Activated naive CD8-positive, alpha-beta T cell treated with anti-CD3 and anti-CD28 coated beads, Interleukin-2, amount 50 U/mL, for 16 hours (primary cell): ENCODE measurements at places on chromosomes 13 and 19.

GRCh38 chr13:80336370-80336769 lies 4.6 kb downstream of the SPRY2 start:
- no peak for DNase-seq

- no peak for DNase-seq
Measured at GRCh38 chr13:21486322-21486721, 27.2 kb upstream of the ZDHHC20 start.

- no peak for DNase-seq
Measured at GRCh38 chr13:109610517-109610916, 175.9 kb downstream of the IRS2 start.

DNA sequence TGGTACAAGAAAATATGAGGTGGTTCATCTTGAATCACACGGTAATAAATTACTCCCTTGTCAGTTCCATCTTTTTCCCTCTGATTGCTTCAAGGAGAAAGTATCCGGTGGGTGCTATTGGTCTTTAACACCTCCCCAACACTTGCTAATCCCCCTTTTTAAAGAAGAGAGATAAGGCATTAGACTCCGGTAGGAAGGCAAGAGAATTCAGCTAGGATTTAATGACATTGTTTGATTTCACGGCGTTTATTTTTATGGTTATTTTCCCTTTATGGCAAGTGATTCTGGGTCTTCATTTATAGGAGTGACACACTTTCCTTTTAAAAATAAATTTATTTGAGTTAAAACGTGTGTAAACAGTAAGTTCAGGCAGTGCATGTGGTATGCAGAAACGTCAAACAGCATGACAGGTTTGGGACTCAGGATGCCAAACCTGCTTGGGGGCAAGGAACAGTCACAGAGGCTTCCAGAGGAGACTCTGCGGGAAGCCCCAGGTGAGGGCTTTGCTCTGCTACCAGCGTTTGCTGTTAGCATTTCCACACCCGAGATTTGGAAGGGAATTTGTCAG lies 36.5 kb downstream of the TSHZ3 start:
- DNase-seq, result no peak

- DNase-seq, result no peak
Measured at GRCh38 chr13:100541897-100542825, 46.4 kb downstream of the GGACT start.

DNA sequence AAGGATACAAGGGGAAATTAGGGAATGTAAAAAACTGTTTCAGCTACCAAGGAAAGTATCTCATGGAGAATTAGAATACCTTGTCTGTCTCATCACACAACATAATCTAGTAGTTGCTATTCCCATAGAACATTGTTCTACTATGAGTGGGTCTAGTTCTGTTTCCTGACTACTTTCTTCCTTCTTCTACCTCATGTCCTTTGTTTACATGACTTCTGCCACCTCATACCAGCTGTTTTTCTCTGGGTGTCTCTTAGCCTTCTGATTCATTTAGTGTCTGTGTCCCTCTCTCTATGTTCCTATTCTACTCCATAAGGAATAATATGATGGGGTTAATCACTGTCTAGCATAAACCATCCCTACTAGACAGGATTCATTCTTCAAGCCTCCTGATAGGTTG lies 887.3 kb downstream of the DIAPH3 start:
- no peak for DNase-seq

- DNase-seq, result no peak
Measured at GRCh38 chr19:18708452-18709231, 25.2 kb downstream of the CRTC1 start.

DNA sequence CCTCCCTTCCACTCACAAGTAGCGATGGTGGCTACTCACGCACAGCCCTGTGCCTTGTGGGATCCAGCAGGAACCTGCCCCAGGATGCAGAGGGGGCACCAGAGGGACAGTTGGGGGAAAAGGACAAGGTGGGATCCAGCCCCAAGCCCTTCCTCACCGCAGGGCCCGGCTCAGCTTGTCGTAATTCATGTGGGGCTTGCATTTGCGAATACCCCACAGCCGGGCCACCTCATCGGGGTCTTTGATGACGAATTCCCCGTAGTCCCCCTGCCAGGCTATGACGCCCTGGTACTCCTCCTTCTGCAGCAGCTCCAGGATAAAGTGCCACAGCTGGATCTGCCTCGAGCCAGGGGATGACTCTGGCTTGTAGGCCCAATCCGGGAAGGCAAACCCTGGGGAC lies 18.5 kb downstream of the ERFL start:
- DNase-seq, result no peak

GRCh38 chr13:23715762-23716235 lies 145.6 kb downstream of the TNFRSF19 start:
- DNase-seq, result no peak

DNA sequence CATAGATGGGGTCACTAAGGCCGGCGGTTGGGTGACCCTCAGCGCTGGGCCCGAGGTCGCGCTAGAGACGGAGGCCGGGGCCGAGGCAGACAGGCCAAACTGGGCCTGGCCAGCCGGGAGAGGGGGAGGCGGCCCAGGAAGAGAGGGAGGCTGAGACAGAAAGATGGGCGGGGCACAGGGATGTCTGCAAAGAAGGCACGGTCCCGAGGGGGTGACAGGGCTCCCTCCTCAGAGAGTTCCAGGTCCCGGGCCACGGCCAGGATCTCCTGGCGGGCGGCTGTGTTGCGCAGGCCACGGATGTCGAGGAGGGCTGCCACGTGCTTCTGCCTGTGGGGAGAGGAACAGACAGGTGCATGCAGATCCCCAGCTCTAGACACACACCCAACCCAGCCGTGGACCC lies 32.2 kb downstream of the EXOC3L2 start:
- no peak for DNase-seq

DNA sequence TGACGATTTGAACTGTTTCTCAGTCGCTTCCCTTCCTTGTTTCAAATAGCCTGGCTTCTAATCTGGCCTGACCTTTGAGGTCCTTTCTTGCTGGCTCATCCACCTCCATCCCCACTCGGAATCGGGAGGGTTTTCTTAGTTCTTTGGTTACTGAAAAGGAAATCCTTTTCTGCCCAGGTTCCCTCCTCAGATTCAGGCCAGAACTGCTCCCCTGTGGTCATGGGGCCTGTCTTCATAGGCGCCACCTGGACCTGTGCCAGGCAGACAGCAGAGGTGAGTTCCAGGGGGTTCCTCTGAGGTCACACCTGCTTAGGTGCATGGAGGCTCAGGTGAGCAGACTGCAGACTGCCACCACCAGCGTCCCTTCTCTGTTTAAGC lies 62.4 kb downstream of the AKAP11 start:
- DNase-seq, result no peak

DNA sequence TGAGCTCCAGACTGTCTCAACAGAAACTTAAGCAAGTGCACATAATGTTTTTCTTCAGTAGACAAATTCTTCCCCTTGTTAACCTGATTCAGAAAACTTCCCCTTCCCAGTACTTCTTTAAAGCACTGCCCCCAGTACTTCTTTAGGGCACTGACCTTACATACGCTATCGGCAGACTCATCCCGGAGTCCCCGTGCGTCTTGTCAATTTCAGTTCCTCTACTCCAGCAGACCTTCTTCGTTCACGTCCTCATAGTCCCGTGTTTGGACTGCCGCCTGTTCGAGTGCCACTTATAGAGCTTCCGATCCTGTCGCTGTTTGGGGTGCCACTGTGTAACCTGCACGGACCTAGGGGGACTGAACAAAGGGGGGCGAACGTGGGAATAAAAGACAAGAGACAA lies 29.0 kb downstream of the ZNF627 start:
- DNase-seq, result no peak

- DNase-seq, result no peak
Measured at GRCh38 chr13:101520672-101521071, 68.2 kb downstream of the ITGBL1 start.

- no peak for DNase-seq
Measured at GRCh38 chr19:8257052-8257443, 47.9 kb downstream of the CERS4 start.

DNA sequence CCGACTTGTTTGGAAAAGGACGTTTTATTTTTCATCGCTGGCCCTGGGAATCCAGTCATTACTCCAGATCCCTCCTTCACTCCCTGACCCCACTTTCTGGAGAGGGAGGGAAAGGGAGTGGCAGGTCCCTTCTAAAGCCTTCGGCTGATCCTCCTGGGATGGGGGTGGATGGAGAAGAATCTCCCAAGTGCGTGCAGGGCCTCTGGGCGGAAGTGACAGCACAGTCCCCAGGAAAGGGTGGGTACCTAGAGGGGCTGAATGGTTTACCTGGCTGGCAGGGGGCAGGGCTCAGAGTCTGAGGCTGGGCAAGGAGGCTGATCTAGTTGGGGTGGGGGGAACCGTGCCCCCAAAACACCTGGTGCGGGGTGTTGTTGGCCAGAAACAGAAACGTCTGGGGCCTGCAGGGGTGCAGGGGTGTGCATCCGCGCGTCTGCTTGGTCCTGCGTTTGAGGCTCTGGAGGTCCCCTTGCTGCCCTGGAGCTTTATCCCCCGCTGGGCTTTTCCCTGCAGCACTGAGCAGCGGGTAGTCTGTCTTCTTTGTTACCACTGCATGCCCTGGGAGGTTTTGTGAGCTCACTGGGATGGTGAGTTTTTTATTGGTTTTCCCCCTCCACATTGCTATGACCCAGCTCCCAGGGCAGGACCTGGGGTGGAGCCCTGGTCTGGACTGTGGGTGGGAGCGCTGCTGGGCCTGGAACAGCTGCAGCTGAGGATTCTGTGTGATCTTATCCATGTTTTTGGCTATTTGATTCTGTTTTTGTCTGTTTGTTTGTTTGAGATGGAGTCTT lies 3.0 kb upstream of the ZNF628 start:
- no peak for DNase-seq

DNA sequence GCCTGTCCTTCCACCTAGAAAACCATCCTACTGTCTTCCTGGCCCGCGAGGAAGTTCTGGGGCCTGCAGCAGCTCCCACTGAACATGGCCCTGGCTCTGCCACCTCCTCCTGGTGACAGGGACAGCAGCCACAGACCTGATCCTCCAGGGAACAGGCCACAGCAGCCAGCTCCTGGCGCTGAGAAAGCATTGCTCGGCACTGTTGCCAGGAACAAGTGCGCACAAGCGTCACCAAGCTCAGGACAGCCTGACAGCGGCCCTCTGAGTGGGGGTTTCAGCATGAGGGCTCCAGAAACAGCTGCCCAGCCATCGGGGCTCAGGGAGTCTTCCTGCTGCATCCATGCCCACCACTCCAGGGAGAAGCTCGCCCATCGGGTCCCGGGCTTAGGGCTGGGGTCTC lies 21.9 kb downstream of the AP3D1 start:
- no peak for DNase-seq

DNA sequence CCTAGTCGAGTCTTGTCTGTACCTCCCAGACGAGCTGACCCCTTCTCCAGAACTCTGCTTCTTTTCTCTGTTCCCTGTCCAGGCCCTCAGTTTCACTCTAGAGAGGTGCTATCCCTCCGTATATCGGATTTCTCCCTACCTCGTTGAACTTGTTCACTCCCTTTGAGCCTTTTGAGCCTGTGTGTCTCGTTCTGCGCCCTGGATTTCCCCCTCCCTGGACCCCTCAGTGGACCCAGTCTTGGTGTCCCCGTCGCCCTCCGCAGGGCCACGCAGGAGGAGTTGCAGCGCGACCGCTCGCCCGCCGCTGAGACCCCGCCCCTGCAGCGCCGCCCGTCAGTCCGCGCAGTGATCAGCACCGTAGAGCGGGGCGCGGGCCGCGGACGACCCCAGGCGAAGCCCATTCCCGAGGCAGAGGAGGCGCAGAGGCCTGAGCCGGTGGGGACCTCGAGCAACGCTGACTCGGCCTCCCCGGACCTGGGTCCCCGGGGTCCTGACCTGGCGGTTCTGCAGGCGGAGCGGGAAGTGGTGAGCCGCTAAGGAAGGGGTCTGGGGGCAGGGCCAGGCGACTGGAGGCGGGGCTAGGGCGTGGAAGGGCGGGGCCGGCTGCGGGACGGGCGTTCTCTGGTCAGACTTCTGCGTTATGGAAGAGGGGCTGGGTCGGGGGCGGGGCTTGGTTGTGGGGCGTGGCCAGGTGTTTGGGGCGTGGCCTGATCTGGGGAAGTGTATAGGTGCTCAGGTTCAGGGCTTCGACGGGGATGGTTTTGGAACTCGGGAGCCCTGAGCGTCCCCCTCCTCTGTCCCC lies 5.5 kb downstream of the EPS8L1 start:
- peak; percentile 79 for DNase-seq

- DNase-seq, result no peak
Measured at GRCh38 chr19:47310819-47311218, 1.2 kb downstream of the C5AR1 start.

- no peak for DNase-seq
Measured at GRCh38 chr19:12913851-12914690, 5.0 kb downstream of the SYCE2 start.

- no peak for DNase-seq
Measured at GRCh38 chr13:94711561-94712286, 621 bp downstream of the SOX21 start.

- DNase-seq, result no peak
Measured at GRCh38 chr19:11361771-11362731, 6.8 kb downstream of the PLPPR2 start.

GRCh38 chr19:42089191-42089750 lies 13.3 kb downstream of the ZNF574 start:
- no peak for DNase-seq

DNA sequence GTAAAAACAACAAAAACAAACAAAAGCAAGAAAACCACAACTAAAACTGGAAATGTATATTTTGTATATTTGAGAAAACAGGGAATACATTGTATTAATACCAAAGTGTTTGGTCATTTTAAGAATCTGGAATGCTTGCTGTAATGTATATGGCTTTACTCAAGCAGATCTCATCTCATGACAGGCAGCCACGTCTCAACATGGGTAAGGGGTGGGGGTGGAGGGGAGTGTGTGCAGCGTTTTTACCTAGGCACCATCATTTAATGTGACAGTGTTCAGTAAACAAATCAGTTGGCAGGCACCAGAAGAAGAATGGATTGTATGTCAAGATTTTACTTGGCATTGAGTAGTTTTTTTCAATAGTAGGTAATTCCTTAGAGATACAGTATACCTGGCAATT lies 17.1 kb downstream of the KLF5 start:
- no peak for DNase-seq

- DNase-seq, result no peak
Measured at GRCh38 chr13:28421676-28422410, 73.1 kb downstream of the FLT1 start.

- DNase-seq, result no peak
Measured at GRCh38 chr19:18203408-18203862, 407 bp downstream of the RAB3A start.

GRCh38 chr19:2782329-2782935 lies 641 bp downstream of the SGTA start:
- no peak for DNase-seq

- no peak for DNase-seq
Measured at GRCh38 chr13:75481176-75482069, 546 bp downstream of the TBC1D4 start.

DNA sequence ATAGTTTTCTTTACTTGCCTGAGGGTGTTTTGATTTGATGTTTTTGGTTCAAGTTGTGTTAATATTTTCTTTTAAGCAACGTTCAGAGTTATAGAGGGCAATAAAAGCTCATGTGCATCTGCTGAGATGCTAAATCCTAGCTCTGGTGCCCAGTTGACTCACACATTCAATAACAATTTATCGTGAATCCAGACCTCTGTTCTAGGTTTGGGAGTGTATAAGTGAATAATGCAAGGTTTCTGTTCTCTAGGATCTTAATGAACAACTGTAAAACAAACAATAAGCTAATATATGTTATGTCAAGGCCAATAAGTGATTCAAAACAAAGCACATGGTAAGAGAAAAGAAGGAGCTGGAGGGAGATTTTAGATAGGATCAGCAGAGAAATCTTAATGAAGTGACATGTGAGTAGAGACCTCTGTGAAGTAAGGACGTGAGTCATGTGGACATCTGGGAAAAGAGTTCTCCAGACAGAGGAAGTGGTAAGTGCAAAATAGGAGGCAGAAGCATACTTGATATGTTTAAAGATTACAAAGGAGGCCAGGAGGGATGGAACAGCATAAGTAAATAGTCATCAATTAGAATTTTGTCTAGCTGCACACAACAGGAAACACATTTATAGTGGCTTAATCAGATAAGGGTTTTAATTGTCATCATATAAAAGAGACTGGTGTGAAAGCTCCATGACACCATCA lies 278.5 kb upstream of the HTR2A start:
- no peak for DNase-seq
